ENCODE measurements at places on chromosomes 2 and 18.

DNA sequence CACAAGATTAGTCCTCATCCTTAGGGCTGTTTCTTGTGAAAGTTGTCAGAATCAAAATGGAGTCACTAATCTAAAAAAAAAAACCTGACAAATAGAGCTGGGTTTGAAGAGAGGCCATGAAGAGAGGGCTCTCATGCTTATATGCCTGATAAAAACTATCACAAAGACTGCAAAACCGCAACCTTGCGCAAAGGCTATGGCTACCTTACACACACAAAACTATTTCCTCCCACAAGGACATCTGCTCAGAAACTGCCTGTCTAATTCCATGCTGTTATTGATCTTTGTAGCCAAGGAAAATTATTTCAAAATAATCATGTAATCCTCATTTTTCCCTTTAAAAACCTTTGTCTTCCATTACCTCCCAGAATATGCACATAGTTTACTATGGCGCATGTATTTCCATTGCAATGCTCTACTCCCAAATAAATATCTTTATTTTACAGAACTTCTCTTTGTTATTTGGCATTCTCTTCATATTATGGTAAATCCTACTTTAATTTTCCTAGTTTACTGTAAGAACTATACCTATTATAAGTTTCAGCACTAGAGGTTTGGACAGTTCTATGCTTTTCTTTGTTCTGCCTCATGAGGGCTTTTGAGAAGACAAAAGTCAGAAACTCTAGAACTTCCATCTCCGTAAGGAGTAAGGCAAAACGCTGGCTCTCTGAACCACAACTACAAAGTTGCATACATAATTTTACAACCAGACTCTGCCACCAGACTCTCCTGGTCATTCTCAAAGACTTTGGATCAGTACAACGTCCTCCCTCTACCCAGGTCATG lies 9.6 kb upstream of the DPYSL5 start:
- no peak for DNase-seq

GRCh38 chr2:160308476-160308875 lies 108.4 kb upstream of the ITGB6 start:
- DNase-seq = no peak

- DNase-seq = no peak
Measured at GRCh38 chr2:124001696-124002430, 23.2 kb upstream of the CNTNAP5 start.

- no peak for DNase-seq
Measured at GRCh38 chr18:13826209-13826608, 2.3 kb downstream of the MC5R start.

All from stimulated activated CD4-positive, alpha-beta T cell treated with anti-CD3 and anti-CD28 coated beads, Interleukin-12 subunit alpha, Interleukin-12 subunit beta, amount 100 ng/mL, for 48 hours (primary cell).